ENCODE measurements at places on chromosomes 7 and 10. TPM values are rescaled to one million over a fixed set of nuclear protein-coding genes. Genes with fewer than 3 reads are reported as not detected.

Gene SNCG
- 16.2 TPM for total RNA-seq

Gene CYP2C9
- not detected for total RNA-seq

Gene CREB5
- total RNA-seq = 2.2 TPM

Gene MKRN1
- 46.8 TPM for total RNA-seq

Gene LIPJ
- total RNA-seq = not detected

Gene LRRN3
- total RNA-seq = 2.9 TPM

Gene AIFM2
- 8.9 TPM for total RNA-seq

Gene BLNK
- total RNA-seq = not detected

Gene RAB11FIP2
- 8.2 TPM for total RNA-seq

Gene AEBP1
- 74.7 TPM for total RNA-seq

Gene HOXA10
- not detected for total RNA-seq

Gene GALNT17
- total RNA-seq = under 0.01 TPM

Gene ANKRD30A
- not detected for total RNA-seq

Gene DGKB
- total RNA-seq = not detected
